ENCODE measurements at places on chromosomes 4 and X.

DNA sequence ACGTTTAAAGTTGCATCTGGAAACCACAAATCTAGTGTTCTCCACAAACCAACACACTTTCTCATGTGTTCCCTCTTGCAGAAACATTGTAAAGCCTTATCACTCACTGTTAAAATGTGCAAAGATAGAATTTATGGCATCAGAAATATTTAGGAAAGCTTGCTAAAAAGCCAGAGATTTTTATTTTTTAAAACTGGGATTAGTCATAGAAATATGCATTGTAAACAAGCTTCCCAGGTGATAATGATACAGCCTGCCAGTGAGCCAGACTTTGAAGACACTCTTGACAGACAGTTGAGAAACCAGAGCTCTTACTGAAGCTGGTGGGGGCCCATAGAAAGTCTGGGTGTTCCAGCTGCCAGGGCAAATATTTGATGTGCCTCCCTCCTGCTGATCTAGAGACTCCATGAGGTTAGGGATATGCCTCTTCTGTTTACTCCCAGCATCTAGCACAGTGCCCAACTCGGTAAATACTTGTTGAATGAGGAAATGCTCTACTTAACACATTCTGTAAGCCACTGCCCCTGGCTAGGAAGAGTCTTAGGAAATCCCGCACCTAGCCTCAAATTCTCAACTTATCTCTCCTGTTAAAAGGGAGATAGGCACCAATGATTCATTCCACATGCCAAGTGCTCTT lies 179.0 kb upstream of the RASGEF1B start:
- DNase-seq, result no peak

- DNase-seq, result no peak
These were observed 97.6 kb downstream of the HMX1 start for GRCh38 chr4:8774071-8774470.

DNA sequence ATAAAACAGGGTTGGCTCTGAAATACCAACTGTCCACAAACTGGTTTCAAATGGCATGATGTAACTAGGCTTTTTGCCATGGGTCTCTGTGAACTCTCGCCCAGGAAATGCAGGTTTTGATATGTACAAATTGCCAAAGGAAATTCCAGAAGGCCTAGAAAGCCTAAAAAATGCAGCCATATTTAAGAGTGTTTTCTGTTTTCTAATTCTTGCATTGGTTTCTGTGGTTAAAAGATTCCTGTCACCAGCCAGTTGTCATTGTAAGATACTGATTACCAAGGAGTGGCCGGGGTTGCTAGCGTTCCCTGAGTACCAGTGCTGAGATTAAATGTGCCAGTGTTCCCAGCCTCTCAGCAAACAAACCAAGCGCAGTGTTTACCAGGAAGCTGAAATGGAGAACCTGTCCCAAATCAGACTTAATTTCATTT lies 53.9 kb upstream of the SORBS2 start:
- no peak for DNase-seq

DNA sequence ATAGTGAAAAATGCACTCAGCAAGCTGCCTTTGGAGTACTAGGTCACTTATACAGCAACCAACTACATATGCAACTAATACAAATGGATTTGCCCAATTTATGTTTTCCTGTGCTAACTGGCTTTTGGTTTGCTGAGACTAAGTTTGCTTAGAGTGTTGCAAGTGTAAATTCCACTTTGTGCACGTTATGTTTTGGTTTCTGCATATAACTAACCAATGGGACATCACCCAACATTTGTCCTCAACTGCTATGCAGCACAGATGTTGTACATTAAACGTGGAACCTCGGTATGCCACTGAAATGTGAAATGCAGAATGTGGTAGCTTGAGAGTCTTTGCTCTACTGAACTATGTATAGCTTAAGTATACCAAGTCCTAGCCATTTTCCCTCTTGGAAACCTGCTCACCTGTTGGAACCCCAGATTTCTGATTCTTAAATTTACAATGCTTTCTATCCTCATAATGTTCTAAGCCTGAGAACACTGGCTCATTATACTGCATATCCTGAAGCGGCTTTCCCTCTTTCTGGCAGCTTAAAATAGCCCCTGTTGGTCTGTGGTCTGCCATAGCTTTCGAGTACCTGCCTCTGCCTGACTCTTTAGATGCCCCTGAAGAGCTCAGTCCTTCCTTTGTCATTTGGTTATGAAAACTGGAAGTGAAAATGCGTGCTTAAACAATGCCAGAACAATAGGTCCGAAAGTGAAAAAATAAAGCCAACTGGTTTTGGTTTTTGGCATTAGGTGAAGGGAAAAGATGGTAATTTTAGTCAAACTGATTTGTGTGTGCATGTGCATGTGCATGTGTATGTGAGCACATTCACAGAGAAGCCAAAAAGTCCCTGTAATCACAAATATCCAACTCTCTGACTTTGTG lies 158.0 kb downstream of the SH2D1A start:
- no peak for DNase-seq

- no peak for DNase-seq
These were observed 60.7 kb downstream of the SPATA4 start for GRCh38 chr4:176134670-176135069.

GRCh38 chrX:30906726-30907125 lies 17.7 kb upstream of the TAB3 start:
- DNase-seq, result no peak

- no peak for DNase-seq
These were observed 136.1 kb upstream of the MID1 start for GRCh38 chrX:10756441-10756840.

DNA sequence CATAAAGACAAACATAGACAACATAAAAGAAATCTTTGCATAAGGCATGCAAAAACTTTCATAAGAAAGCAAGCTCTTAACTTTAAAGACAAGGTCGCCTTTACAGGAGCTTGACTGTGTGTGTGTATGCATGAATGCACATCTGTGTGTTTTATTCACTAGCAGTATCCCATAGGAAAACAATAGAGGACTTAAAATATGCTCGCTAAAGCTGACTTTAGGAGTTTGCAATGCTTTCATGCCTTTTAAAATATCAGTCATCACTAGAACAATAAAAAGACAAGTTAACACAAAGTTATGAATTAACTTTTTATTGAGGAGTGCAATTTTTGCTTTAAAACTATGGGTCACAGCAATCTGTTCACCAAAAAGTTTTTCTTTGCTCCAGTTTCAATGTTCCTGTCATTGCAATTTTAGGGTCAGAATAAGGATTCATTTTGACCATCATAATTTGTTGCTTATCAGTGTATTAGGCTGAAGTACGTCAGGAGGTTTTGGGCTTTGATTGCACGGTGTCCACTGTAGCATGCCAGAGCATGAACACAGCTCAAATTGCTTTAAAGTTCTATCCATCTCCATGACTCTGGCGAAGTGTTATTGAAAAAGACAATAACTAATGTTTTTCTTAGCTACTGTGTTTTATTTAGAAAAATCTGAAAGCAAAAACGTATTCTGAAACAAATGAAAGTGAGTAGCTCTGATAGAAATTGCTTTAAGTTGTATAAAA lies 36.9 kb downstream of the ANXA10 start:
- DNase-seq, result no peak

- no peak for DNase-seq
These were observed 29.0 kb upstream of the ERVMER34-1 start for GRCh38 chr4:52780206-52780605.

DNA sequence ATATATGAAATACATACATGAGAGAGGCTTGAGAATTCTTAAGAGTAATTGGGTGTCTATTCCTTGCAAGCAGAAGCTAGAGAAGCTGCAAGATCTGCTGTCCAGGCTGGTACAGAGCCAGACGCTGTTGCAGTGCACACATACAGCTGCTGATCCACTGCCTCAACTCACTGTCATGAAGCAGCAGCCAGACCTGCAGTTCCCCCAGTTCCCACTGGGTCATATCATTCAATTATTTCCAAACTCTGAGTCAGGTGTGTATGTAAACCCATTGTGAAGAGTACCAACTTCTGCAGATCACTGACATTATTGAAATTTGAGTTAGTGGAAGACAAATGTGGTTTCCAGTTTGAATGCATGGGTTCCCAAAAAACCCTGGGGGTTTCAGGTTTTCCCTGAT lies 1212.8 kb upstream of the ADGRL3 start:
- no peak for DNase-seq

DNA sequence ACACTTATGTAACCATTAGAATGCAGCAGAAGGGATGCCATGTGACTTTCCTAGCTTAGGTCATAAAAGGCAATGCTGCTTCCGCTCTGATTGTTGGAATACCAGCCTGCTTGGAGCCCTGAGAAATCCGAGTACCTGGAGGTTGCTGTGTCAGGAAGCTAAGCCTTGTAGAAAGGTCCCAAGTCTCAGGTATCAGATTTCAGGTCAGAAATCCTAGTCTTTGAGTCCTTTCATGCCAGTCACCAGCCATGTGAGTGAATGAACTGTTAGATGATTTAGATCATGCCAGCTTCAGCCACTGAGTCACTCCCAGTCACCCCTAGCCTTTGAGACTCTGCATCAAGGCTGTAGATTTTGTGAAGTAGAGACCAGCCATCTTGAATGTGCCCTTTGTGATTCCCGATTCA lies 23.5 kb downstream of the RAP1GDS1 start:
- DNase-seq, result no peak

DNA sequence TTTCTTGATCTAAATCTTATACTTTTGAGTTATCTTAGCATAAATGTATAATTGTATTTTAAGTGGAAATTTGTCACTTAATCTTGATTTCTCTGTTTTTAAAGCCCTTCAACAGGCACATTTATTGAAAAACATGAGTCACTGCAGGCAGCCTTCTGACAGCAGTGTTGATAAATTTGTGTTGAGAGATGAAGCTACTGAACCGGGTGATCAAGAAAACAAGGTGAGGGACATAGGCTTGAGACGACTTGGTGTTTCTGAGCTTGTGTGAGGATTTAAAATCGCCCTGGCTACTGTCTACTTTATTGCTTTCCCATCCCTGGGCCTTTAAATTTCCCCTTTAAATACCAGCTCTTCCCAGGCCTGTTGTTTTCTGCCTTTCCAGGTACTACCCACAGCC lies 55.7 kb downstream of the HTT start:
- no peak for DNase-seq

DNA sequence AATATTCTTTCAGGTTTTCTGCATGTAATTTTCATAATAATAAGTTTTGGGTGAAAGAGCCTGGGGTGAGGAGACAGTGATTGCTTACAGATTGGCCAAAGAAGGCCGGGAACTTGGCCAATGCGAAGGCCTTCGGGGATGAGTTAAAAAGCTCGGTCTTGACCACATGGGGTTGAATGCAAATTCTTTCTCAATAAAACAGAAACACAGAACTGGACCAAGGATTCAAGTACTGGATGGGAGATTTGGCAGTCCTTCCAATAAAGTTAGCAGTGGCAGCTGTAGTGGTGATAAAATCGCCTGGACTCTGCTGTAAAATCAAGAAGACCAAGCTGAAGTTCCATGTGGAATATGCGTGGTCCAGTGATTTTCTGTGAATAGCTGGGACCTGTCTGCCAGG lies 282.2 kb upstream of the KLF3 start:
- DNase-seq, result no peak

- DNase-seq, result peak; percentile 41
These were observed 38.4 kb downstream of the CPLX1 start for GRCh38 chr4:787561-787981.

- no peak for DNase-seq
These were observed 17.2 kb downstream of the RASGEF1B start for GRCh38 chr4:81454499-81454898.

DNA sequence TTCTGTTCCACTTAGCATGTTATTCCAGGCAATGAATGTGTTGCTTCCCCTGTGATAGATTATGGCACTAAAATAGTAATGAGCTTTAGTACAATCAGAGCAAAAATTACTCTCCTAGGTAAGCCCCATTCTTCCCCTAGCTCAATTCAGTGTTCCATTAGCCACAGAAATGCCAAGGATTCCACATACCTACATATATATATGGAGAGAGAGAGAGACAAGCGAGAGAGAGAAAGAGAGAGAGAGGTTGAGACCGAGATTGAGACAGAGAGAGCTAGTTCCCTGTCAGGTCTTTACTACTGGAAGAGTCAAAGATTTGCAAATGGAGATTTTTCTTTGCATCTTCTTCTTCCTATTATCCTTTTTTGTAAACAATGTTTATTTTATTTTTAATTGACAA lies 8.7 kb downstream of the LIMCH1 start:
- no peak for DNase-seq

DNA sequence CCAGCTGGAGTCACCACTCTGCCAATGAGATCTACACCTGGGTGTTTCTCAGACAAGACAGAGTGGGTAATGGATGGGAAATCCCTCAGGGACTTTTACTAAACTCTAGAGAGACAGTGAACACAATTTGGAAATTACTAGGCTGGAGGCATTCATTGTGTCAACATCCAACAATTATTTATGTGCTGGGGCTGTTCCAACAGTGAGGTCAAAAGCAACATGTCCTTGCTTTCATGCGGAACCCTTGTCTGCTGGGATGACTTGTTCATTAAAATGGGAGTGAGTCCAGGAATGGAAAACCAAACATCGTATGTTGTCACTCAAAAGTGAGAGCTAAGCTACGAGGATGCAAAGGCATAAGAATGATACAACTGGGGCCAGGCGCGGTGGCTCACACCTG lies 54.0 kb downstream of the DRD5 start:
- DNase-seq, result no peak

GRCh38 chr4:6452897-6453687 lies 19.3 kb downstream of the PPP2R2C start:
- DNase-seq, result no peak

DNA sequence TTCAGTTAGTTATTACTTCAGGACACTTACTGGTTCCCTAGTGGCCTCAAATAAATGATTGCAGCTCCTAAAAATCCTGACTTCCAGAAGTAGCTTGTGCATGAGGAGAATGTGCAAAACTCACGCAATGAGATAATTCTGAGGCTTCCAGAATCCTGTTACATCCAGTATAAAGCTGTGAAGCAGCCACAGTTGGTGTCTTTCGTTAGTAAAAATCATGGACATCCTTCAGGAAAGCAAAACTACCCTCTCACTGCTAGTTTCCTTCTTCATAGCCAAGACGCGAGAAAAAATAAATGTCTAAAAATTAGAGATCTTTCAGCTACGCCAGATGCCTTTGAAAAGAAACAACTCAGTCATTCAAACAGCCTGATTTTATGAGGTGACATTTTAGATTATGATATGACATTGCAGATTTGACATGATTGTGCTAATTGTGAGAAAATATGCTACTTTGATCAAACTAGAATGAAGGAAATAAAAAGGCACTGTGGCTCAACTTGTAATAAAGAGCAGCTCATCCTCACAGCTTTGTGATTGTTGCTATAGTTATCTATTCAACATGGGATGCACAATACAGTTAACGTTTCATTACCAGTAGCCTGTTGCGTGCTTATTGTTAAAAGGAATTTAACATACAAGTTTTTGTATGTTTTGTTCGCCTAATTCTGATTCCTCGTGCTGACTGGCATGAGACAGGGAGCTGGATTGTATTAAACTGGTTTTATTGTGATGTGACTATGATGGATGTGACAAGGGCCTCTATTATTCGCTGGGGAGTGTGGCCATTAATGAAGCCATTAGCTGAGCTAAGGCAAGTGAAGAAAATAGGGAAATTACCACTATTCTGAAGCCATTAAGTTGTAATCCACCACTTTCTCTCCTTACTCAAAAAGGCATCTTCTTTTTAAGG lies 40.5 kb downstream of the AFF2 start:
- no peak for DNase-seq

GRCh38 chr4:24529555-24529954 lies 54.8 kb downstream of the DHX15 start:
- DNase-seq, result no peak

GRCh38 chr4:70449220-70449619 lies 22.8 kb upstream of the MUC7 start:
- DNase-seq, result no peak

GRCh38 chr4:110644008-110644407 lies 21.1 kb upstream of the PITX2 start:
- DNase-seq, result no peak

GRCh38 chr4:87109945-87110344 lies 110.5 kb downstream of the KLHL8 start:
- no peak for DNase-seq

- DNase-seq, result no peak
These were observed 5.4 kb downstream of the DAPP1 start for GRCh38 chr4:99821918-99822503.
